ENCODE measurements at places on chromosomes 11 and 22.

- no peak for DNase-seq
These were observed 717 bp downstream of the OSM start for GRCh38 chr22:30265823-30266444.

GRCh38 chr11:33291004-33291777, 34.0 kb downstream of the HIPK3 start:
- no peak for DNase-seq

GRCh38 chr11:92920331-92920730, 49.1 kb upstream of the MTNR1B start:
- peak; percentile 22 for DNase-seq

DNA sequence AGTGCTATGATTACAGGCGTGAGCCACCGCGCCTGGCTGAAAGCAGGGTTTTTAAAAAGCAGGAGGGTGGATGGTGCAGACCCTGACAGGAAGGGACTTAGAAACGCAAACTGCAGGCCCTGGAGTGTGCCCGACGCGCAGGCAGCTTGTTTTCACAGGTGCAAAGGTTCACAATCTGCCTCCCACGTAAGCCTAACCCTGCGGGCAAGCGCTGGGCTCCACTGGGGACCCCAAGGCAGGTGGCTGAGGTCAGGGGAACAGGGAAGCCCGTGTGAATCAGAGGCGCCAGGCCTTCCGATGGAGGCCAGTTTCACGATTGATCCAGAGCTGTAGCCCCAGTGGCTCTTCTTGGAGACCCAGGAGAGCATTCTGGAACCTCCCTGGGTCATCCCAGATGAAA, 256.3 kb downstream of the BRD1 start:
- no peak for DNase-seq

- no peak for DNase-seq
These were observed 8.2 kb downstream of the CFL1 start for GRCh38 chr11:65849771-65850216.

GRCh38 chr11:77303328-77303727, 1.8 kb upstream of the GDPD4 start:
- no peak for DNase-seq

- DNase-seq, result no peak
These were observed 12.5 kb downstream of the VPS26B start for GRCh38 chr11:134236834-134237556.

DNA sequence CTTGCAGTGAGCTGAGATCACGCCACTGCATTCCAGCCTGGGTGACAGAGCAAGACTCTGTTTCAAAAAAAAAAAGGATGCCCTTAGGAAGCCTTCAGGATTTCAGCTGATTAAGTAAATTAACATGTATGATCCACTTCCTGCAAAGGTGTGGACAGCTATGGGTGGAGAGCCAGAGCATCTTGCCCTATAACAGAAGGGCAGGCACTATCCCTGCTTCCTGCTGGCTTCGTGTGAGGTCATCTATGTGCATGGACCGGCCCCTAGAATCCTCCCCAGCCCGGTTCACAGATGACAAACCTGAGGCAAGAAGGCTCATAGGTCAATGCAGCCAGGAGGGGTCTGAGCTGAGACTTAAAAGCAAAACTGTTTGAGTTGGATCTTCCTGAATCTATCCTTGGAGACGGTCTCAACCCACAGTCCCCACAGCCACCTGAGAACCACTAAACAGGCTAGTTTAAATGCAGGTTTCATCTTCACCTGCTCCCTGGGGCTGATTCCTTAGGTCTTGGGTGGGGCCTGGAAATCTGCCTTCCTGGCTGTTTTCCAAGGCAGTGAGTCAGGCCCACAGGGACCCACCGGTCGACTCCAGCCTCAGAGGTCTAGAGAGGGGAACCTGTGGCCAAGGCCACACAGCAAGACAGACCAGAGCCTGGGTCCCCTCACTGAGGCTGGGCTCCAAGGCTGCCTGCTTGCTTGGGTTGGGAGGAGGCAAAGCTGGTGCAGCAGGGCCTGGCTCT, 55.2 kb upstream of the MPEG1 start:
- no peak for DNase-seq
